ENCODE measurements at places on chromosomes 7 and 10. TPM values are rescaled to one million over a fixed set of nuclear protein-coding genes. Genes with fewer than 3 reads are reported as not detected.

DNA sequence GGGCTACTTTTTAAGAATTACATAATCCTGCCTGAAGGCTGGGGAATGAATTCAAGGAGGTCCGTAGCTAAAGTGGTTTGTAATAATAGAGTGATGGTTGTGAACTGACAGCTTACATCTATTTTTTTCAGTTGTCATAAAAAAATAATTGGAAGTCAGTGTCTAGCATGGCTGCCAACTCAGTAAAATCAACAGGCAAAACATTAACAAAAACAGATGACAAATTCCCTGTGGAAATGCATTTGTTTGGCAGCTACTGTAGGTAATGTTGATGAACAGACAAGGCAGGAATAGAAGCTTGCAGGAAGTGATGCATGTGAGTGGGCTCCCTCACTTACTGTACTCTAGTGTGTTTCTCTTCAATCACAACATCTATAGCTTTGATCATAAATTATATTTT, 766.0 kb upstream of the POT1 start:
- DNase-seq = no peak

- DNase-seq = no peak
Measured at GRCh38 chr7:69243016-69243415, 355.3 kb upstream of the AUTS2 start.

GRCh38 chr7:87624628-87625027, 3.6 kb upstream of the RUNDC3B start:
- DNase-seq = no peak

DNA sequence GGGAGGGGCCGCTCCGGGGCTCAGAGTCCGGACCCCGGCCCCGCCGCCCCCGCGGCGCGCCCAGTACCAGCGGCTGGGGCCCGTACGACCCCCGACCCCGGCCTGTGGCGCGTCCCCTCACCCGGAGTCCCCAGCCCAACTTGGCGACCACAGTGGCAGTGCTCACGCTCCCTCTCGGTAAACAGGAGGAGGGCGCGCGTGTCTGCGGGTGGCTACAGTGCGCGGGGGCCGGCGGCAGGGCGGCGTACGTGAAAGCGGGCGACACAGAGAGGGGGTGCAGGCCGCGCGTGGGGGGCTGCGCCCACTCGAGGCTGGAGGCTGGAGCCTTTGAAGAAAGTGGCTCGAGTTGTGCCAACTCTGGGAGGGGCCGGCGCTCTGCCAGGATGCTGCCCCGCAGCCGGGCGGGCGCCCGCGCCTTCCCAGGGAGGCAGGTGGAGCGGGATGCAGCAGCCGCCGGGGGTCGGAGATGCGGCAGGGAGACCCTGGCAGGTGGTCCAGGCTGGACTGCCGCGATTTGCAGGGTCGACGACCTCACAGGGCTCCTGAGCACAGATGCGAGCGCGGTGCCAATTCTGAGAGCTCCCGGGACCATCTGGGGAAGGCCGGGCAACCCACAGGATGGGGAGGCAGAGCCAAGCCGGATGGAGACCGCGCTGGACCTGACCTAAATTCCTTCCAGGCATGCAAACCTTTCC, 655 bp downstream of the PTPRE start:
- no peak for DNase-seq

DNA sequence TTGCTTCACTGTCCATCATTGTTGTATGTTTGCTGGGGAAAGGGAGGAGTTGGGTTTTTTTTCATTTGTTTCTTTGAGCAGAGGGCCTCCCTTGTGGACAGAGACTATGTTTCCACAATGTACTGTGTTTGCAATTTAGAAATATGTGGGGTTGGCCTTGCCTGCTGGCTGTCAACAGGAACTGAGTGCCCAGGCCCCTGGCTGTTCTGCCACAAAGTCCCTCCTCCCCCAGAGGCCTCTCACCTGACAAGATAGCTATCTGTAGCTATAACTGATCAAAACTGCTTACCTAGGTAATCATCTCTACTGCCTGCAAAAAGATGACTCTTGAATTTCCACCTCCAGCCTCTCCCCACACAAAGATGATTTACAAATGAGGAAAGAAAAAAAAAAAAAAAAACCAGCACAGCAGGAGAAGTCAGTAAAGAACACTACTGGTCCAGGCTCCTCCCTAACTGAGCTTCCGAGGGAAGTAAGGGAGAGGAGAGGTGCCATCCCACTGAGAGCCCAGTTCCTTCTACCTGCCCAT, 121.8 kb downstream of the SGMS1 start:
- DNase-seq = peak; percentile 32

- no peak for DNase-seq
Measured at GRCh38 chr7:75616421-75617167, 122.1 kb downstream of the HIP1 start.

DNA sequence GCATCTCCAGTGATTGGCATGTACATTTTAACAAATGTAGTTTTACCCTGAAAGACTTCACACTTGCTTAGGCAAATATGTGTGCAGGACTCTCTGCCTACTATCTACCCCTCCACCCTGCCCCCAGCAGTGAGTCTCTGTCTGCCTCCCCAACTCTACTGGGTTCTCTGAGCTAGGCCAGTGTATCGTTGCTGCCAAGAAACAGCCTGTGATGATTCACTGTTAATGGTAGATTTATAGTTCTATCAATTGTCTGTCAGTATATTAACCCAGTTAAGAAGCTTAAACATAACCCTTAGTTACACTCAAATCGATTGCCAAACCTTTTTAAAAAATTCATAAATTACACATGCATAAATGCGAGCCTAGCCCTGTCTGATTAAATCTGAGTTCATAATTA, 137.0 kb downstream of the SND1 start:
- DNase-seq = no peak

DNA sequence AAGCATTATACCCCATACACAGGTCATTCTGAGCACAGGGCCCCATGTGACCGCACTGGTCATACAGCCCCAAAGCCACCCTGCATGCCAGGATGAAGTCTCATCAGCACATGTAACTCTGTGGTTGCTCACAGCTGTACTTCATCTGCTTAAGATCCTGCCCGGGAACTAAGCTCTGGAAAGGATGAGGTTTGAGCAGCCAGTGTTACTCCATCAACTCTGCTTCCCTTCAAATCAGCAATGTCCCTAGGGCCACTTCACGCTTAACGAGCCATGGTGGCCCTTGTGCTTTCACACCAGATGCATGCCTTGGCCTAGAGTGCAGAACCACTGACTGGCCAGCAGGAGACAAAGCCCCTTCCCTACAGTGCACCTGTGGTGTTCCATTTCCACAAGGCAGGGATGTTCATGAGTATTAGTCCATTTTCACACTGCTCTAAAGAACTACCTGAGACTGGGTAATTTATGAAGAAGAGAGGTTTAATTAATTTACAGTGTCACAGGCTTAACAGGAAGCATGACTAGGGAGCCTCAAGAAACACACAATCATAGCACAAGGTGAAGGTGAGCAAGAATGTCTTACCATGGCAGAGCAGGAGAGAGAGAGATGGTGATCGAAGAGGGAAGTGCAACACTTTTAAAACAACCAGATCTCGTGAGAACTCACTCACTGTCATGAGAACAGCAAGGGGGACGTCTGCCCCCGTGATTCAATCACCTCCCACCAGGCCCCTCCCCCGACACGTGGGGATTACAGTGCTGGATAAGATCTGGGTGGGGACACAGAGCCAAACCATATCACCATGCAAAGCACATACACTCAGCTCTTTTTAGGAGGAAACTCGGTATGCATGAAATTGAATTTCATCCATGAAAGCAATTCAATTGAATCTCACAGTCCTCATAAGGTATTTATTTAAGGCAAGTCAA, 149.0 kb upstream of the CDCA7L start:
- DNase-seq = no peak

DNA sequence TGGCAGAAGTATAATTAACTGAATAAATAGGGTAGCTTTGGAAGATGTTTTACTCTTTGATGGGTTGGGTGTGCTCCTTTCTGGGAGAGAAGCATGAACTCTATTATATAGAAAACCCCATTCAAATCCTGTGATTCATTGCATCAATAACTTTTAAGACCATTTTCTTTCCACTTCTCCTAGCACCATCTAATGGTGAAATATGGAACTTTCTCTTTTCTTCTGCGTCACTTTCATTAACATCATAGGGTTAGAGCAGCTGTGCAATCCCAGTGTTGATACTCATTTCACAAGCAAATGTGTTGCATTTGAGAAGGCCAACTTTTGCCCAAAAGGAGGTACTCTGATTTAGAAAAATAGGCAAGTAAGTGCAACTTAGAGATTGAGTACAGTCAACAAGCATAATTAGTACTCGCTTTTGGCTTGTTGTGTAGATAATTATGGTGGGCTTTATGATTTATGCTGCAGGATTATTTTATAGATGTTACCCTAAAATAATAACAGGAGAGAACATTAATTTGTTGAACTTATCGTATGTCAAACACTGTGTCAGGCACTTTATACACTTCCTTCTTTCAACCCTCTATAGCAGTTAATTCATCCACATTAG, 92.9 kb downstream of the CPED1 start:
- peak; percentile 70 for DNase-seq

- DNase-seq = no peak
Measured at GRCh38 chr10:110859973-110860376, 11.8 kb upstream of the PDCD4 start.

- DNase-seq = no peak
Measured at GRCh38 chr10:21363092-21363730, 162.3 kb downstream of the SKIDA1 start.

- DNase-seq = no peak
Measured at GRCh38 chr10:101974091-101974971, 81.6 kb downstream of the ARMH3 start.

DNA sequence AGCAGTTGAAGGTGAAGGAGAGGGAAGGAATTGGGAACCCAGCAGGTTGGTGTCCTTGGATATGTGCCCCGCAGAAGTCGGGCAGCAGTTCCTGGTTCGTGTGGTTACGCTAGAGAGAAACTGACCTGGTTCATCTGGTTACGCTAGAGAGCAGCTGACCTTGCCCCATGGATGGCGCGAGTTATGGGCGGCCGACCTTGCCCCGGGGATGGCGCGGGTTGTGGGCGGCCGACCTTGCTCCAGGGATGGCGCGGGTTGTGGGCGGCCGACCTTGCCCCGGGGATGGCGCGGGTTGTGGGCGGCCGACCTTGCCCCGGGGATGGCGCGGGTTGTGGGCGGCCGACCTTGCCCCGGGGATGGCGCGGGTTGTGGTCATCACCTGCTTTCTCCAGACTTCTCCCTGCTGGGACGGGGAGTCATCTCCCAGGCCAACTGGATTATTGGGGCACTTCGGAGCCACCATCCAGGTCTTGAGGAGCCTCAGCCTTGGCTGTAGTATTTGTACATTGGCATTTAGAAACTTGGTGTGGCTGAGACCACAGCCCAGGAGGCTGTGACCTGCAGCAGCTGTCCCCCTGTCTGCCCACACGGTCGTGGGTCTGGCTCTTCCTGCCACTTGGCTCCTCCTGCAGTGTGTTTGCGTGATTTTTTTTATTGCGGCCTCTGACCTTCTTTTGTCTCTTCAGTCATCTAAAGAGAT, 6.1 kb downstream of the GET4 start:
- DNase-seq = no peak

GRCh38 chr7:135877805-135878204, 99.4 kb downstream of the MTPN start:
- DNase-seq = peak; percentile 97

DNA sequence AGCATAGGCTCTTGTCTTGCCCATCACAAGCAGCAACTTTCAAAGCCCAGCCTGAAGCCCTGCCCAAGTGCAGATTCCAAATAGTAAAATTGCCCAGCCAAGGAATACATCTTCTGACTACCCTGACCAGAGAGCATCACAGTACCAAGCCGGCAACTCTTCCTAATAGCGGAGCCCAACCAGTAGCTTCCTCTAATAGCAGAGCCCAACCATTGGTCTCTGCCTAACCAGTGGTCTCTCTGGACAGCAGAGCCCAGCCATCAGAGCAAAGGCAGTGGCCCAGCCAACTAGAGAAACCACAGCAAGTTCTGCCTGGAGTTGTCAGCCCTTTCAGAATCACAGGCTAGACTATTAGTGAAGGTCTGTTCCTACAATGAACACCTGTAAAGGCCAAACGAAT, 285.6 kb downstream of the HGF start:
- no peak for DNase-seq

The PAPOLB gene
- total RNA-seq = under 0.01 TPM

The SCART1 gene
- total RNA-seq = 1.1 TPM

The NKX2-3 gene
- total RNA-seq = not detected

The ATOH7 gene
- total RNA-seq = under 0.01 TPM

The CYP26C1 gene
- total RNA-seq = under 0.01 TPM

The GNGT1 gene
- not detected for total RNA-seq

The SEMA3A gene
- total RNA-seq = 60.3 TPM

The XRCC2 gene
- total RNA-seq = 0.26 TPM

The MCM10 gene
- total RNA-seq = 0.38 TPM

The PNLIPRP1 gene
- not detected for total RNA-seq

The LZTS2 gene
- total RNA-seq = 30.0 TPM

The HMX2 gene
- not detected for total RNA-seq

The SPDYE8 gene
- total RNA-seq = not detected

Data from bronchial epithelial cell (primary cell).